ENCODE measurements at places on chromosomes 3 and 15.

- DNase-seq, result no peak
These were observed 101.2 kb downstream of the FRMD5 start for GRCh38 chr15:44093836-44094235.

GRCh38 chr15:52651114-52651513 lies 28.1 kb downstream of the ATOSA start:
- DNase-seq, result no peak

GRCh38 chr15:78069462-78070029 lies 8.0 kb downstream of the TBC1D2B start:
- DNase-seq, result no peak

DNA sequence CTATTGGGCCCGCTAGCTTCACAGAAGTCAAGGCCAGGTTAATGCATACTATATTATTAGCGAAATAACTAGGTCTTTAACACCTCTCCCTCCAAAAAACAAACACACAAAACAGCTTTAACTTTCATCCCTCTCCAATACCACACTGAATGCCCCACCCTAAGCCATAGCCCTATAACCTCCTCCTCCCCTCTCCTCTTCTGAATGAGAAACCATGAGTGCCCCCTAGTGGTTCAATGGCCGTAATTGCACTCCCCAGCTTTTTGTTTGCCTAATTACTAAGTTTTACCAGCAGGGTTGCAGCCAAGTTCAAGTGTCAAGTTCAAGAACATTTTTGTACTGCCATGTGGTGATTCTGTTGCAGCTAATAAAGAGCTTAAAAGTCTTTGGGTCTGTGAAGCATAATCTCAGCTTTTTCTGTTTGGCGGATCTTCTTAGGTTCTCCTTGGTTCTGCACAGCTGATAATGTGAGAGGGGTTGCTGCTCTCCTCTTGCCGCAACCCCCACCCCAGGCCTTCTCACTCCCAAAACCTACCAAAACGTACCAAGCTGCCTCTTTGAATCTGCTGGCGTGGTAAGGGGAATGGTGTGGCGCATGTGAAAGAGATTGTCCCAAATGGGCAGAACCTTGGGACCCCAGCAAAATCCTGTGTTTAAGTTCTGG lies 57.9 kb downstream of the RPL22L1 start:
- peak; percentile 91 for DNase-seq

GRCh38 chr3:172280406-172281051 lies 167.7 kb downstream of the GHSR start:
- DNase-seq, result peak; percentile 13

DNA sequence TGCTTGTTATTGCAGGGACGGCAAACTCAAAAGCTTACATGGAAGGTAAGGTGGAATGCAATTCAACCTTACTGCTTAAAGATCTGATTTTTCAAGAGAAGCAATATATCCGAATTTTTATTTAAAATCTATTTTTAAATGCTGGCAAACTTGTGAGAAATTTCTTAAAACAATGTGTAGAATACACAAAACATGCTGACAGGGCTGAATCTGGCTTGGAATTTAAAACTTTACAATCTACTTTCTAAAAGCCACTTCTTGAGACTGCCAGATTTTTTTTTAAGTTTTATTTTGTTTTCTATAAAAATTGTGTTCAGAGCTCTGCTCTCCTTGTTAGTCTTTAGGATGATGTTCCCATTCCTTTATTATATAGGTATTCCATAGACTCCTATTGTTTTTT lies 146.7 kb downstream of the ADAM10 start:
- DNase-seq, result no peak

GRCh38 chr3:169213956-169214355 lies 449.6 kb downstream of the MECOM start:
- no peak for DNase-seq

DNA sequence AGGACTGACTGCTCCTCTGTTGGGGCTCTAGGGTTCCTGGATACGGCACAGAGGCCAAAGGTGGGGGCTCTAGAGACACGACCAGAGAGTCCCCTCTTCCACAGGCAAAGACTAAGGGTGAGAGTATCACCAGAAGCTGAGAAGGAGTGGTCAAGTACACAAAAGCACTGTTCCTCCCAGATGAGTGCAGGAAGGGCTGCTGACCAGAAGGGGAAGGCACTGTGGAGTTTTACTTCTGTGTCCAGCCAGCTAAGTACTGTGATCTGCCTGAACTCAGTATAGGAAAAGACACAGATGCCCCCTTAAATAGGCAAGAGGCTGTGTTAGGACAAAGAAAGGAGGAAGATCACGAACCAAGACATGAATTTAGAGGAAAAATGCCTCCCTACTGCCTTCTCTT lies 11.7 kb downstream of the MRPS11 start:
- DNase-seq, result no peak

DNA sequence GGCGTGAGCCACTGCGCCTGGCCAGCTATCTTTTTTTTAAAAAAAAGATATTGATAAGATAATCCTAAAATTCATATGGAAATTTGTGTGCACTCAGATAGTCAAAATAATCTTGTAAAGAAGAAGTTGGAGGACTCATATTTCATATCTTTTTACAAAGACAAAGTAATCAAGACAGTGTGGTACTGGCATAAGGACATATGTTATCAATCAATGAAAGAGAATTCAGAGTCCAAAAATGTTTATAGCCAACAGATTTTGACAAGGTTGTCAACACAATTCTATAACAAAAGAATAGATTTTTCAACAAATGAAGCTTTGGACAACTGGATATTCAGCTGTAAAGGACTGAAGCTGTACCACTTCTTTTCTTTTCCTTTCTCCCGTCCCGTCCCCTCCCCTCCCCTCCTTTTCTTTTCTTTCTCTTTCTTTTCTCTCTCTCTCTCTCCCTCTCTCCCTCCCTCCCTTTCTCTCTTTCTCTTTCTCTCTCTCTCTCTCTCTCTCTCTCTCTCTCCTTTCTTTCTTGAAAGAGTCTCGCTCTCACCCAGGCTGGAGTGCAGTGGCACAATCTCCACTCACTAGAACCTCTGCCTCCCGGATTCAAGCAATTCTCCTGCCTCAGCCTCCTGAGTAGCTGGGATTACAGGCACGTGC lies 126.8 kb downstream of the GSK3B start:
- DNase-seq, result no peak

- peak; percentile 39 for DNase-seq
These were observed 302.9 kb upstream of the TRIM42 start for GRCh38 chr3:140375002-140375401.

- DNase-seq, result peak; percentile 64
These were observed 82.6 kb downstream of the LSM3 start for GRCh38 chr3:14261229-14261628.

GRCh38 chr3:14145670-14146380 lies 21.0 kb downstream of the TMEM43 start:
- DNase-seq, result no peak

DNA sequence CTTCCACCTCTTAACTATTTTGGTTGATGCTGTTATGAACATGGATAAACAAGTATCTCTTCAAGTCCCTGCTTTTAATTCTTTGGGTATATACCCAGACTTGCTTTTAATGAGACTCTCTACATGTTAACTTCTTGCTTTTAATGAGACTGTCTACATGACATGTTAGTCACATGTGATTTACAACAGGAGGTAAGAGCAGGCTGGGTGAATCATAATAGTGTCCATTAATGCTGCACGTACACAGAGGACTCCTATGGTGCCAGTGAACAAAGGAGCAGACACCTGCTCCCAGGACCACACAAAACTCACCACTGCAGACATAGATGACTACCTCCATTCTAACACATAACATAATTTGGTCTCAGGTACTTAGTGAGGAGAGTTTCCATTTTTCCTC lies 273.4 kb upstream of the NSMCE3 start:
- no peak for DNase-seq

DNA sequence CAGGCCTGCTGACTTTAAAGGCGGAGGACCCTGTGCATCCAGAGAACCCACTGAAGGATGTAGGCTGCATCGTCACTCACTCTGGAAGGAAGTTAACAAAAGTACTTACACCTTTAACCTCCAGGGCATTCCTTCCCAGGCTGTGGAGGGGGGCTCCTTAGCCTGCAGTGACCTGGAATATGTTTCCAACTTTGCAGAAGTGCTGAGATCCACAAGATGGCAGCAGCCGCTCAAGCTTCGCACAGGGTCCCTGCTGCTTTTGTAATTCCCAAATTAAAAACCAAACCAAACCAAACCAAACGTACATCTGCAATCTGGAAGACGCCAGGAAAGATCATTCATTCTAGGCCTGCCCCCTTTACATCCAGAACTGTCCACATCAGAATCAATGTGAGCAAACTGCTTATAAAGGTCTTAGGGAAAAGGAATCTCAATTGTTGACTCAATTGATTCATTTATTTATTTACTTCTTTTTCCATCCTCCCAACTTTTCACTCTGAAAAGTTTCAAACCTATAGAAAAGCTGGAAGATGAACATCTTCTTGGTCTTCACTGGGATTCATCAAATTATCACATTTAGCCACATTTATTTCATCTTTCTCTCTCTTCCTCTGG lies 70.5 kb upstream of the KLHL25 start:
- peak; percentile 56 for DNase-seq

GRCh38 chr3:187798126-187798525 lies 52.9 kb upstream of the BCL6 start:
- DNase-seq, result no peak

DNA sequence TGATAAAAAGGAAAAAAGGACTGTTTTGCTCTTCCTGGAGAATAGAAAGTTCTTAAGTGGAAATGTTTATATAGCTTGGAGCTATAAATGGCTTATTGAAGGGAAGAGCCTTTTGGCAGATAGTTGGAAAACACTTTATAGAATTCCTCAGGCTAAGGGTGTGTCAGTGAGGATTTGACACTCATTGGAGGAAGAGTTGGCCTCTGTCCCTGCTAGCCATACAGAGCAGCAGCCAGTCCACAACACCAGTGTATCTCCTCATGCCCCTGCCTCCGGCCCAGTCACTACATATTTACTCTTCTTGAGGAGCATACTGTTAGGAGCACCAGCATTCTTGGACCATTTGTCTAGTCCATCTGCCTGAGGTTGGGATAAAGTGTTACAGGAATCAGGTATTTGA lies 36.2 kb downstream of the KLHL18 start:
- no peak for DNase-seq

GRCh38 chr15:59052915-59053407 lies 52.0 kb upstream of the CCNB2 start:
- DNase-seq, result no peak

- no peak for DNase-seq
These were observed 67.6 kb downstream of the SCN11A start for GRCh38 chr3:38984110-38984509.

DNA sequence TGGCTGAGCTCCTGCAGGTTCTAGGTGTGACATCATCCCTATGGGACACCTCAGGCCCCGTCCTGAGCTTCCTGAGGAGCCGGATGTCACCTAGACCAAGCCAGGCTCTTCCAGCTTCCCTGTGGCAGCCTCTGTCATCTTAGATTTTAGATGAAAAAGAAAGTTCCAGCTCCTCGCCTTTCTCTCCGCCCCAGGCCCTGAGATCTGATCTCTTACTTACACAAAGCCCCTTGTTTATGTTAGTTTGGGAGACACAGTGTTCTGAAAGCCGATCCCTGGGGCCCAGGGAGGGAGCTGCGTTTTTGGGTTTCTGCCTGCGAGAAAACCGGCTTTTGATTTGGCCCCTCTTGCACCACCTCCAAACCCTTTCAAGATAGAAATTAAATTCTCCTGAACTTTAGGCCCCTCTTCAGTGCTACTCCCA lies 40.2 kb upstream of the FAM107A start:
- no peak for DNase-seq

DNA sequence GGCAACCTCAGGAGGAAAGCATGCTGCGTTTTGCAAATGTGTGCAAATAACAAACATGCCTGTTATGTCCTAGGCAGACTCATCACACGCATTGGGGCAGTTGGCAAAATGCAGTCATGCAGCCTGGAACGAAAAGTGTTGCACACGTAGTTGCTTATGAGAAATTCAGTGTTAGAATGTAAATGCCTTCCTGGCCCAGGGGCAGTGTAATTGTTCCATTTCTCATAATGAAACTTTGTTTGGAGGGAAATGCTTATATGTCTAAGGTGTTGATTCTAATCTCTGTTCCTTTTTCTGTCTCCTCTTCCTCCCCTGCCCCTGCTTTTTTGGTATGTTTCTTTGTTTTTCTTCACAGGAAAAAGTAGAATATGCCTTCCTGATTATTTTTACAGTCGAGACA lies 156.0 kb downstream of the CACNA1D start:
- no peak for DNase-seq

GRCh38 chr15:59741274-59741906 lies 52.3 kb upstream of the BNIP2 start:
- DNase-seq, result peak; percentile 39

- DNase-seq, result no peak
These were observed 168.2 kb downstream of the MBNL1 start for GRCh38 chr3:152436707-152437590.

Data from SW480 (cell line).